ENCODE measurements at places on chromosomes 7 and 10. TPM values are rescaled to one million over a fixed set of nuclear protein-coding genes. Genes with fewer than 3 reads are reported as not detected.

GRCh38 chr7:151920488-151920887, 35.8 kb upstream of the GALNTL5 start:
- no peak overlapping the region for H3K4me3 ChIP-seq
- H3K27ac ChIP-seq = no peak overlapping the region
- H3K36me3 ChIP-seq = no peaks in the 10 kb centered on the region
- no peaks in the 10 kb centered on the region for H3K27me3 ChIP-seq
- DNase-seq = no peak
- H3K4me1 ChIP-seq = no peaks in the 10 kb centered on the region

Gene AKR1D1
- not detected for total RNA-seq

- DNase-seq = peak; percentile 66
- H3K27ac ChIP-seq = no peak within 1 kb of the TSS
- H3K4me3 ChIP-seq = peak within 1 kb of the TSS; percentile 60
- H3K27me3 ChIP-seq = no peaks in the 10 kb centered on the region
- no peaks in the 10 kb centered on the region for H3K36me3 ChIP-seq
Measured at GRCh38 chr7:29194594-29195427, at the start of gene CHN2. Gene CHN2 (plus strand): TSS chr7:29194775.

- DNase-seq = no peak
- H3K4me1 ChIP-seq = no peaks in the 10 kb centered on the region
- H3K4me3 ChIP-seq = no peak overlapping the region
- no peaks in the 10 kb centered on the region for H3K27me3 ChIP-seq
- H3K27ac ChIP-seq = no peak overlapping the region
Measured at GRCh38 chr10:85668522-85668921, 698.1 kb downstream of the GRID1 start.

DNA sequence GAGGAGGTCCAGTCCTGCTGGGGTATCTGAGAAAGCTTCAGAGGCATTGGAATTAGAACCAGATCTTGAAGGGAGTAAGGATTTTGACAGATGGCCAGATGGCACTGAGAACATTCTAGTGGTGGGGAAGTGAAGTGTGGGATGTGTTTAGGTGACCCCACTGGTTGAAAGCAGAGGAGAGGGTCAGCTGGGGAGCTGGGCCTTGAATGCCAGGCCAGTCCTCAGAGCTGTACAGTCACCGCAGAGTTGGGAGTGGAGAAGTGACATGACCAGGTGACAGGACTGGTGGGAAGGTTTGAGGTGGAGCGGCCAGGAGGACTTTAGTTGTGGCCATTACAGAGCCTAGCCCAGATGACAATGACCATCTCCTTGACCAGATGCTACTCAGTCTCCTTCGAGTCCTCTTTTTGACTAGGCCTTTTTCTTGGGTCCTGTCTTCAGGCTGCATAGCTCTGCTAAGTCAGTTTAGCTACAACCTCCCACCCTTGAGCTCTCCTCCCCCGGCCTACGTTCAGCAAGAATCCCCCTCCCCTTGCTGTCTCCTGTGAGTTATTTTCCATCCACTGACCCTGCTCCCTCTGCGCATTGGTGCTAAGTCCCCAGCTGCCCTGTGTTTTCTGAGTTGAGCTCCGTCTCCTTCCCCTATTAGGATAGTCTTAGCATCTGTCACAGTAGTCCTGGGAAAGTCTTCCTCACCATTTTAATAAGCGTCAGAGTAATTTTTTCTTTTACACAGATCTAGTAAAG, 56.3 kb downstream of the CCNY start:
- H3K4me3 ChIP-seq = no peak overlapping the region
- no peaks in the 10 kb centered on the region for H3K36me3 ChIP-seq
- DNase-seq = no peak
- no peaks in the 10 kb centered on the region for H3K27me3 ChIP-seq
- peaks cover 77% of the 10 kb centered on the region for H3K4me1 ChIP-seq

GRCh38 chr7:40165216-40165615, 30.4 kb downstream of the SUGCT start:
- no peaks in the 10 kb centered on the region for H3K27me3 ChIP-seq
- no peak overlapping the region for H3K27ac ChIP-seq
- H3K4me1 ChIP-seq = no peaks in the 10 kb centered on the region
- no peaks in the 10 kb centered on the region for H3K36me3 ChIP-seq
- no peak for DNase-seq
- no peak overlapping the region for H3K4me3 ChIP-seq

- DNase-seq = no peak
- H3K27me3 ChIP-seq = no peaks in the 10 kb centered on the region
- H3K4me3 ChIP-seq = no peak overlapping the region
- no peaks in the 10 kb centered on the region for H3K4me1 ChIP-seq
- H3K36me3 ChIP-seq = no peaks in the 10 kb centered on the region
Measured at GRCh38 chr10:4717670-4718069, 108.3 kb upstream of the AKR1E2 start.

- H3K4me3 ChIP-seq = no peak overlapping the region
- no peaks in the 10 kb centered on the region for H3K4me1 ChIP-seq
- no peak for DNase-seq
- H3K36me3 ChIP-seq = no peaks in the 10 kb centered on the region
Measured at GRCh38 chr10:84101042-84101441, 38.3 kb upstream of the GHITM start.

- no peaks in the 10 kb centered on the region for H3K27me3 ChIP-seq
- no peak overlapping the region for H3K27ac ChIP-seq
- H3K4me3 ChIP-seq = no peak overlapping the region
- no peak for DNase-seq
- H3K4me1 ChIP-seq = no peaks in the 10 kb centered on the region
Measured at GRCh38 chr10:76974017-76974691, 663.5 kb downstream of the KCNMA1 start.

DNA sequence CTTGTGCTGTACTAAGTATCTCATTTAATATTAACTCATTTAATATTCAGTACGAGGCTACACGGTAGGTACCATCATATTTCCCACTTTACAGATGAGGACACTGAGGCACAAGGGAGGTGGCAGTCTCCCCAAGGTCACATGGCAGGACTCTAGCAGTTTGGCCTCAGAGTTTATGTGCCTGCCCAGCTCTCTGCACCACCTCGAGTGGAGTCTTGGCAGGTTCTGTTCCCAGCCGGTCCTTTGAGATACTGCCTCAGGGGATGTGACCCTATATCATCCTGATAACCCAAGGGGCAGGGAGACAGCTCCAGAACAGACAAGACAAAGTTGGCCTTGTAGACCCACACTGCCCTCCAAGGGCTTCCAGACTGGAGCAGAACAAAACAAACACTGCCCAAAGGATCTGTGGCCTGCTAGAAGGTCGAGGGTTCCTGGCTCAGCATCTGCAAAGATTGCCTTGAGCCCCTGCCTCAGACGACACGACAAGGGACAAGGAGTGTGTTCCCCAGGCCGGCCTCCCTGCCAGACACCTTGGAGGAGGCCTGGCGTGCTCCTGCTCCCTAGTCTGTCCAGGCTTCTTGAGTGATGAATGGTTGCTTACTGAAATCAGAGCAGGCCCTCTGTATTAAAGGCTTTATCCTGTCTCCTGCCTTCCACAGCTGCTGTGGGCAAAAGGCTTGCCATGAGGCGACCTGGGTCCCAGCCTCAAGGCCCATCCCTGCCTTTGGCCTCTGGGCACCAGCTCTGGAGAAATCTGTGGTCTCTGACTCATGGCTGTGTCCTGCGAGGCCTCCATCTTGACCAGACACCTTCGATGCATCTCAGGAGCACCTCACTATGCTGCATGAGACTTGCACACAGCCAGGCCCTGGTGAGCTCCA, 3.9 kb upstream of the PWWP2B start:
- H3K27me3 ChIP-seq = no peaks in the 10 kb centered on the region
- no peak overlapping the region for H3K4me3 ChIP-seq
- no peak for DNase-seq
- no peak overlapping the region for H3K27ac ChIP-seq
- peaks cover 25% of the 10 kb centered on the region for H3K4me1 ChIP-seq

GRCh38 chr7:48058990-48059389, 23.6 kb downstream of the C7orf57 start:
- no peaks in the 10 kb centered on the region for H3K36me3 ChIP-seq
- no peaks in the 10 kb centered on the region for H3K4me1 ChIP-seq
- no peak overlapping the region for H3K4me3 ChIP-seq
- no peak overlapping the region for H3K27ac ChIP-seq
- no peak for DNase-seq

Gene OPN1SW
- not detected for total RNA-seq

Gene LRRTM3
- total RNA-seq = not detected

DNA sequence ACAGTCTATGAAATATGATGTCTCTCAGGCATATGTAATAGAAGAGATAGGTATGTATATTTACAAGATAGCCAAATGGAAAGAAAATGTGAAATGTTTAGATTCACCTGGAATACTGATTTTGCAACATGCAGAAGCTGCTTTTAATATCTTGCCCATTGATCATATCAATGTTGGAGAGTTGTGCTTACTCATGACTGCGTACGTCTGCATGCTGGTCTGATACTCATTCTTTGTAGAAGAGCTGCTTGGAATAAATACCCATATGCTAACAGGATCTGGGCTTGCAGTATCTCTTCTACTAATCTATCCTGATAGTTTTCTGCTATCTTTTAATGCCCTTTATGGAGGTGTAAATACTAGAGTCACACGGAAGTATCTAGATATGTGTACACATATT, 120.6 kb upstream of the FOXP2 start:
- H3K27ac ChIP-seq = no peak overlapping the region
- H3K36me3 ChIP-seq = no peaks in the 10 kb centered on the region
- H3K4me3 ChIP-seq = no peak overlapping the region
- no peaks in the 10 kb centered on the region for H3K4me1 ChIP-seq
- no peaks in the 10 kb centered on the region for H3K27me3 ChIP-seq

All from right atrium auricular region (tissue), 2 donors.